Right renal pelvis (tissue), 4 donors: ENCODE measurements at places on chromosomes 16 and 17. TPM values are rescaled to one million over a fixed set of nuclear protein-coding genes. Genes with fewer than 3 reads are reported as not detected.

TSPOAP1 gene
- polyA plus RNA-seq = 45.6 TPM

KLHL36 gene
- 26.8 TPM for polyA plus RNA-seq

NKD1 gene
- 11.5 TPM for polyA plus RNA-seq

KRT20 gene
- 1.00 TPM for polyA plus RNA-seq

ALOX12 gene
- 2.6 TPM for polyA plus RNA-seq

DNA sequence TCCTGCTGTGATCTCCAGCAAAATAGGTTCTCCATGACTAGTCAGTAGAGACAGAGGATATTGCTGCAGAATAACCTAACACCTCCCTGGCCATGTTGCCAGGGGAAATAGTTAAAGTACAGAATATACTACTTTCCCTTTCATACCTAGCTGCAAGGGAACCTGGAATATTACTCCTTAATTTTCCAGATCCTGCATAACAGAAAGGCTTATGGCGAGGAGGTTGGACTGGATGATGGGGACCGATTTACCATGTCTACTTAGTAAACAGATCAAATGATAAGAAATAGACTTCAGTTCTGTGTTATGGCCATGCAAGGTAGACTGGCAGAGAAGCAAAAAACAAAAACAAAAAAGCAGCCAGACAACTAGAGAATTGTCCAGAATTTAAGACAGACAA lies 117.4 kb downstream of the MSI2 start:
- DNase-seq = no peak

- no peak for DNase-seq
These were observed 10.5 kb downstream of the NUFIP2 start for GRCh38 chr17:29283496-29283895.

DNA sequence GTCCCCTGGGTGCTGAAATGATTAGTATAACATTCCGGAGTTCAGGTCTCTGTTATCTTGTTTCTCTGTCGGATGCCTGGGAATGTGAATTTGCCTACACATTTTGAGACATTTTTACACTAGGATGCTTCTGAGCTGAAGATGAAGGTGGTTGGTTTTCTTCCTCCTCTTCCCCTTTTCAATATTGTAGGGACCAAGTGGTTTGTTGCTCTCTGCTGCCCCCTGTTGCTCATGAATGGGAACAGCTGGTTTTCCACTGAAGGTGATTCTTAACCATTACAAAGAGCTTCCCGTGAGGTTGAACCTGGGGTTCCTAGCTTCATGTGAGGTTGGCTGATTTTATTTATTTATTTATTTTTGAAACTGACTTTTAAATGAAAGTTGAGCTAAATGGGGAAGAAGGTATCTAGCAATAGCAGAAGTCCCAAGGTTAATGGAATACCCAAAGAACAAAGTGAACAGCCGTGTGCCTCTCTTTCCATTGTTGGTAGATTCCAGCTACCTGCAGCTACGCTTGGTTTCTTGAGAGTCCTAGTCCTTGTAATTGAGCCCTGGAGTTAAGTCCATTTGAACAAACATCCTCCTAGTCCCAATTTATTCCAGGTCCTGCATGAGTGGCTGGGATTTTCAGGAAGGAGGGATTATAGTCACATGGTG lies 983.9 kb upstream of the EEF2KMT start:
- DNase-seq = peak; percentile 16

GRCh38 chr17:78117027-78117981 lies 11.3 kb downstream of the TMC6 start:
- no peak for DNase-seq

DNA sequence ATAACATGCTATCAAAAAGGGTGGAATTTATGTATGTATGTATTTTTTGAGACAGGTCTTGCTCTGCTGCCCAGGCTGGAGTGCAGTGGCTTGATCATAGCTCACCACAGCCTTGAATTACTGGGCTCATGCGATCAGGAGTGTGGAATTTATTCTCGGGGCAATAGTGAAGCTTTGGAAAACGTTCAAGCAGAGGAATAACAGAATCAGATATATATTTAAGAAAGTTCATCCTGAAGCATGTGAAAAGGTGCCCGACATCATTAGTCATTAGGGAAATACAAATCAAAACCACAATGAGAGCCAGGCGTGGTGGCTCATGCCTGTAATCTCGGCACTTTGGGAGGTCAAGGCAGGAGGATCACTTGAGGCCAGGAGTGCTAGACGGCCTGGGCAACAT lies 7.7 kb upstream of the ITGAE start:
- no peak for DNase-seq
